GM03348 (cell line): ENCODE measurements at places on chromosomes 2 and 18.
A peak's percentile ranks its signal among the peaks of the same experiment; 100 is the strongest.

DNA sequence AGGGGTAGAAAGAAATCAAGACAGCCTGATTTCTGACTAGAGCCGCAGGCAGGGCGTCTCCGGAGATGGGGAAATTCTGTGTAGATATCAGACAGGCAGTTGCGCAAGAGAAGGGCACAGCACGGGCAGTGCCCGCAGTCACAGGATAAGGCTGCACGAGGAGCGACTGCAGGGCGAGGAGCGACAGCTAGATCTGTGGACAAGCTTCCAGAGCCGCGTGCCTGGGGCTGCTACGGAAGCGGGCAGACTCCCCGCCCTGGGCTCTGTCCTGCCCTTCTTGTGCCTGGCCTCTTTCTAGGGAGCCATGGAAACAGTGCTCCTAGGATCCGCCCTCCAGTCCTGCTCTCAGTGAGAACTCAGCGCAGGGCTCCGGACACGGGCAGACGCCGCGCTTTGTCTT is 12.6 kb downstream of the MC5R start:
- DNase-seq, result no peak

GRCh38 chr2:177984749-177985148 is 87.8 kb downstream of the PDE11A start:
- no peak for DNase-seq

DNA sequence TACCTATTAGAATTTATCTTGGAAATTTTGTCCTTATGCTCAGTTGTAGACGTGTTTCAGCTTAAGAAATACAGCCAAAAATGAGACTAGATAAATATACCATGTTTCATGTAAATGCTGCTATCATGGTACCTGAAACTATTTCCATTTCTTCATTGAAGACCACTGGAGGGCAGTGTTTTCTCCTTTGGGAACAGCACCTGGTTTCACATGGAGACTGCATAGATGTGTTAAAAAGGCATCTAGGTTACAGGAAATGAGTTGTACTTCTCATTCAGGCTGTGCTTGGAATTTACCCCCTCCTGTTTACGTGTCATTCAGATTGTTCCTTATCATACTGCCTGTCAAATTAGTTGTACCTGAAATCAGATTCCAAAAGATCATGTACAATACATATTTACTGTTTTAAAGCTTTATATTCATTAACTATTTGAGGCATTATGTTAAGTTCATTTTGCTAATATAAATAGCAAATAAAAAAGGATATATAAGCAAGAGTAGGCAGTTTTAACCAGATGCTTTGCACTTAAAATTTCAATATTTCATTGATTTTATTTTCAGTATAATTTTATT is 57.3 kb upstream of the PSMD14 start:
- DNase-seq, result peak; percentile 37

- DNase-seq, result peak; percentile 78
Observed at GRCh38 chr2:232292395-232293154, 86.0 kb upstream of the ALPP start.

DNA sequence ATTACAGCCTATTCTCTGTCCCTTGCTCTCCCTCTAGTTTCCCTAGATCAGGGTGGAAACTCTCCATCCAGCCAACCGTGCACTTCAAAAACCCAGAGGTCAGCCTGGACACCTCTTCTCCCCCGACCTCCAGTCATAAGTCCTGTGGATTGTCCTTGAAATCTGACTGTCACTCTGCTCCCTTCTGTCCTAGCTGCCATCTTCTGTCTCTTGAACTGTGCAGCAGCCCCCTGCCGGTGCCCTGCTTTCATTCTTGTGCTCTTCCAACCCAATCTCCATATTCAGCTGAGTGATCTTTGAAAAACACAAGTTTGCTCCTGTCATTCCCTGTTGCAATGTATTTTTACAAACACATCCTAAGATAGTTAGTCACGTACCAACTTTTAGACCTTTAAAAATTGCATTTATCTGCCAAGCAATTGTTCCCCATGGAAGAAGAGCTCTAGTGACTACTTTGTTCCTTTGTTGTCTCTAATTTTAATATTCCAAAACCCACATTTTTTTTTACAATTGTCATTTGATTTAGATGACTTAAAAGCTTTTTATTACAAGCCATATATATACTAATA is 254.3 kb downstream of the CAMKMT start:
- DNase-seq, result no peak

DNA sequence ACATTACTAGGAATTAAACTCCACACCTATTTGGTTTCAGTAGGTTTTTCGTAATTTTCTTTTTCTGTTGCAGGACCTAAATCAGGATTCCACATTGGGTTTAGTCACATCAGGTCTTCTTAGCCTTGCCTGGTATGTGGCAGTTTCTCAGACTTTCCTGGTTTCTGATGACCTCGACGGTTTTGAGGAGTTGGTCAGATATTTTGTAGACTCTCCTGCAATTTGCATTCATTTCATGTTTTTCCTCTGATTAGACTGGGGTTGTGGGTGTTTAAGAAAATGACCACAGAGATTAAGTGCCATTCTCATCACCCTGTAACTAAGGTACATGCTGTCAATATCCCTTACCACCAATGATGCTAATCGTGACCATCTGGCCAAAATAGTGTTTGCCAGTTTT is 97.3 kb upstream of the ST6GAL2 start:
- DNase-seq, result no peak

DNA sequence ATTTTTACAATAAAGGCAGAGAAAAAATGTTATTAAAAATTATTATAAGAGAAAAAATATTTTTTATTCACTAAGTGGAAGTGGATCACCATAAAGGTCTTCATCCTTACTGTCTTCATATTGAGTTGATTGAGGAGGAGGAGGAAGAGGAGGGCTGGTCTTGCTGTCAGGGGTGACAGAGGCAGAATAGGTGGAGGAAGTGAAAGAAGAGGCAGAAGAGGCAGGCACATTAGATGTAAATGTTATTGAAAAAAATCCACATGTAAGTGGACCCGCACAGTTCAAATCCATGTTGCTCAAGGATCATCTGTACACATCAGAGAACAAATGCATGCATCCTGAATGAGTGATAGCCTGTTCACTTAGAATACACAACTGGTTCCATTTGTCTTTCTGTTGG is 6.4 kb upstream of the SPATS2L start:
- no peak for DNase-seq

DNA sequence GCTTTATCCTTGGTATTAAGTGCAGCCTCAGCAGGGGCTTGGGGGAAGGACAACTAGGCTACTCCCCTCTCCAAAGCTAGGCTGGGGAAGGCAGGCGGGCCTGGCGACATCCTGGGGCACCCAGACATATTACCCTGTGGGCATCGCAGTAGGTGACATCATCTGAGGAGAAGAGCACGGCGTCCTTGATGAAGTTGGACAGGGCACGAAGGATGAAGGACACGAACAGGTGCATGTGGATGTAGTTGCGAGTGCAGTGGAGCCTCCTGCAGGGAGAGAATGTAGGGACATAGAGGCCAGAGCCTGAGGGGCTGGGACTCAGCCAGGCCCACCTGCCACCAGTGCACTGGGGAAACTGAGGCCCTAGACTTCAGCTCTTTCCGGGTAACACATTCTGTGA is 32.3 kb downstream of the TMEM37 start:
- DNase-seq, result no peak

- no peak for DNase-seq
Observed at GRCh38 chr2:187329586-187329985, 118.5 kb downstream of the CALCRL start.
